ENCODE measurements at places on chromosomes 4 and X.

DNA sequence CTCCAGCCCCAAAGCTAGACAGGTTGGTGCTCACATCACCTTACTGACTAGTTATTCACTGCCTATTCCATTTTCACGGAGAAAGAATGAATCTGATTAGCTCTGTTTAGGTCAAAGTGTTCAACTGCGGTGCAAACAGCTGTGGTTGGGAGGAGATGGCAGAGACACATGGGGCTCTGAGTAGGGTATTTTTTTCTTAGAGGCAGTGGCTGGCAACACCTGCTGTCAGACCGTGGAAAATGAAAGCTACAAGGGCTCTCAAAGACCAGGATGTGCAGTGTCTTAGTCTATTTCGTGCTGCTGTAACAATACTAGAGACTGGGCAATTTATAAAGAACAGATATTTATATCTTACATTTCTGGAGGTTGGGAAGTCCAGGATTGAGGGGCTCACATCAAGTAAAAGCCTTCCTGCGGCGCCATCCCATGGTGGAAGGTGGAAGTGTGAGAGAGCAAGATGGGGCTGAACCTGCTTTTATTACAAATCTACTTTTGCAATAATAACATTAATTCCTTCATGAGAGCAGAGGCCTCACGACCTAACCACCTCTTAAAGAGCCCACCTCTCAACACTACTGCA is 10.6 kb downstream of the NYX start:
- DNase-seq, result no peak

DNA sequence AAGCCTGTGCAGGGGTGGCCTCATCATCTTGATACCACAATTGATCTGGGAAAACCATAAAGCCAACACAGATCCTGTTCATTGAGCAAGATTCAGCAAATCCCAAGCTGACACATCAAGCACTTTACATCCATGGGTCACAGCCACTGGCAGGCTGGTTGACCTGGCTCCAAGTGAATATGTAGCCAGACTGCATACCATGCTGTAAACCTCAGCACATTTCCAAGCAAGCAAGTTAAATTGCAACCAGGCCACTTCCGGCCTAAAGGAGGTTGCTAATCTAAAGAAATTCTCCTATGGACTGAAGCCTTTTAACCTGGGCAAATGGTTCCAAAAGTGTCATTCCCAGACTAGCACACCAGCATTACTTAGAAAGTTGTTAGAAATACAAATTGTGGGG is 54.4 kb upstream of the USP26 start:
- no peak for DNase-seq

GRCh38 chr4:74021601-74022000 is 16.9 kb downstream of the CXCL3 start:
- no peak for DNase-seq

DNA sequence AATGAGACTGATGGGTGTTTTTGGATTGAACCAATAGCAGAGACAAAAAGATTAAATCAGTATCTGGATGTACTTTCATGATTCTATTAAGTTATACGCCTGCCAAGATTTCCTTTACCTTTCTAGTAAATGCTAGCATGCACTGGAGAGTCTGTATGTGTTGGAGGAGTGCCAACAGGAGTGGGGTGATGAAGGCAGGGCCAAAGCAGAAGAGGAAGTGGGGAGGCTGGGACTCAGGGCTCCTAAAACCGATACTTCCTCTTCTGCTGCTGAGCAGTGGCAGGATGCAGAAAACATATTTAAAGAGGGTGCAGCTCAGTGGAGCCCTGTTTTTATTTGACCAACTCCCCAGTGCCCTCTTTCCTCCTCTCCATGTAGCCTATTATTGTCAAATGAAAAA is 5.6 kb downstream of the CYSLTR1 start:
- DNase-seq, result no peak

DNA sequence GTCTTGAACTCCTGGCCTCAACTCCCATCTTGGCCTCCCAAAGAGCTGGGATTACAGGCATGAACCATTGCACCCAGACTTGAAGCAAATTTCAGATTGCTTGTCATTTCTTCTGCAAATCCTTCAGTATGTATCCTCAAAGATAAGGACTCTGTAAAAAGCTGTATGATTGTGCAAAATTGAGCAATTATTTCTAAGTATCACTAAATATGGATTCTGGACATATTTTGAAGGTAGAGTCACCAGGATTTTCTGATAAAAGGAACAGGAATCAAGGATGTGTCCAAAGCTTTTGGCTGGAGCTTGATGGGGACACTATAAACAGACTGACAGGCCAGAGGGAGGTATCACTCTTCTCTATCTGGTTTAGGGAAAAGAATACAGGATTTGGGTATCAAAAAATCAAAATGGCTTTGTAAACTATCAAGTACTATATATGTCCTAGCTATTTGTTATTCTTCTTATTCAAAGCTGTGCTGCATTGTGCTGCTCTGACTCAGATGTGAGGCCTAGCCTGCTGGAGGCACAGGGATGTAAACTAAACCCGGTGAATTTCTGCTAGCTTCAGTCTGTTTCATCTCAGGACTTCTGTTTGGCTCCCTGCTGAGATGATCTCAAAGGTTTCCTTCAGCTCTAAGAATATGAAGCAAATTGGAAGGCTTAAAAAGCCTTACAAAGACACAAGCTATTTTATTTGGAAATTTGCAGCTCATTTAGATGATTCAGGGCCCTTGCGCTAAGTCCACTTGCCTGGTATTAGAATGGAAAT is 8.3 kb downstream of the RPS4X start:
- no peak for DNase-seq

- no peak for DNase-seq
These were observed 41.8 kb downstream of the INTS12 start for GRCh38 chr4:105666693-105667092.

- no peak for DNase-seq
These were observed 8.3 kb upstream of the ASB5 start for GRCh38 chr4:176277162-176277904.

GRCh38 chr4:154958621-154959358 is 177.7 kb downstream of the RBM46 start:
- no peak for DNase-seq

DNA sequence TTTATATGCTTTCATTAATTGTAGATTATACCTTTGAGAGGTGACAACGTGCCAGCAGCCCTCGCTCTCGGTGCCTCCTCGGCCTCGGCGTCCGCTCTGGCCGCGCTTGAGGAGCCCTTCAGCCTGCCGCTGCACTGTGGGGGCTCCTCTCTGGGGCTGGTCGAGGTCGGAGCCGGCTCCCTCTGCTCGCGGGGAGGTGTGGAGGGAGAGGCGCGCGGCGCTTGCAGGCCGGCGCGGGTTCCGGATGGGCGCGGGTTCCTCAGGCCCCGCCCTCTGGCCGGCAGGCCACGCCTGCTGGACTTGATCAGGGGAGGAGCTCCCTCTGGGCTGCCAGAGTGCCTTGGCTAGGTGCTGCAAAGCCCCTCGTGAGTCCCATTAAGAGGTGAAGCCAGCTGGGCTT is 321.1 kb upstream of the PCDH18 start:
- no peak for DNase-seq

DNA sequence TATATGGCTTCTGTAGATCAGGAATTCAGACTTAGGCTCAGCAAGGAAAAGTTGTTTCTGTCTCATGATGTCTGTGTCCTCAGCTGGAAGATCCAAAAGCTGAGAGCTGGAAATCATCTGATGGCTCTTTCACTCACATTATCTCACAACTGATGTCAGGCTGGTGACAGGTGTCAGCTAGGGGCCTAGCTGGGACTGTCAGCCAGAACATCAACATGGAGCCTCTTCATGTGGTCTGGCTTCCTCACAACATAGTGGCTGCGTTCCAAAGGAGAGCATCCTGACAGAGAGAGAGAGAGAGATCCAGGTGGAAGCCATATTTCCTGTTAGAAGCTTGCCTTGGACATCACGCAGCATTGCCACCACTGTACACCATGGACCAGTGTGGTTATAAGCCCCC is 10.6 kb upstream of the INTS6L start:
- DNase-seq, result no peak

GRCh38 chr4:27148211-27148895 is 287.7 kb downstream of the STIM2 start:
- DNase-seq, result no peak

DNA sequence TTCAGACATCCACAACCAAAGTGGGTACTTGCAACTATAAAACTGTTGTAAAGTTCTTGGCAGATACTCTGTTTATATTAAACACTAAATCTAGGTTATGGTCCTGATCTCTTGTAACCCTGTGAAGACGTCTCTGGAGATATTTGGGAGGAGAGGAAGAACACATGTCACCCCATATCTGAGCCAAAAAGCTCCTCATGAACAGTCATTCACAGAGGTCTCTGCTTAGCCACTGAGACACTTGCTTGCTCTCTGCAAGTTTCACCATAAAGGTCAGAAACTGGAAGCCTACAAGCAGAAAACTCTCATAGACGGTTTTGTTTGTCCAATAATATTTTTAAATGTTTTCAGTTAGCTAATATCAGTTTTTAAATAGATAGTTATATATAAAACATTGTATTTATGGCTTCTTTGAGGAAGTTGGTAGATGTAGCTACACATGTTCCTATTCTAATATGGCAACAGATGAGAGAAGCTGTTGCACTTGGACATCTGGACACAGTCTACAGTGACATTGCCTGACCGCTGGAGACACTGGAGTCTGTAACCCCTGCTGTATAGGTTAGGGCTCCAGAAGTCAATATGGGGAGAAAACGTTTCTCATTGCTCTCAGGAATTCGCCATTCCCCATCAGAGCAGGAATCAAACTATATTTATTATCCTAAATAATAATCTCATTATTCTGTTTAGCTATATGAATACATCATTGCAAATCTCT is 73.6 kb downstream of the C4orf46 start:
- no peak for DNase-seq

- DNase-seq, result no peak
These were observed 243.6 kb upstream of the DKK2 start for GRCh38 chr4:107279733-107280132.

- DNase-seq, result no peak
These were observed 17.0 kb upstream of the WWC2 start for GRCh38 chr4:183082053-183082452.

GRCh38 chr4:6892190-6892908 is 17.3 kb upstream of the TBC1D14 start:
- no peak for DNase-seq

DNA sequence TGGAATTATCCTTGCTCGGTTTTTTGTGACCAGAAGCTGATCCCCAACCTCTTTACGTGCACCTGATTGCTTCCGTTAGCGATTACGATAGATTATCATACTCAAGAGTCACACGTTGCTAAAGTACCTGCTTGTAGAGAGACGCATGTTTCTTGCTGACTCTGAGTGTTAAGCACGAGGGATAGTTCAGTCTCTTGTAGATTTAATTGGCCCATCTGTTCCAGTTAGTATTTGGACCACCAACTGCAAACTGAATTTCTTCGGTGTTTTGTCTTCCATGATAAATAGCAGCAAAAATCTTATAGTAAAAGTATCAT is 516 bp upstream of the COX18 start:
- DNase-seq, result no peak

DNA sequence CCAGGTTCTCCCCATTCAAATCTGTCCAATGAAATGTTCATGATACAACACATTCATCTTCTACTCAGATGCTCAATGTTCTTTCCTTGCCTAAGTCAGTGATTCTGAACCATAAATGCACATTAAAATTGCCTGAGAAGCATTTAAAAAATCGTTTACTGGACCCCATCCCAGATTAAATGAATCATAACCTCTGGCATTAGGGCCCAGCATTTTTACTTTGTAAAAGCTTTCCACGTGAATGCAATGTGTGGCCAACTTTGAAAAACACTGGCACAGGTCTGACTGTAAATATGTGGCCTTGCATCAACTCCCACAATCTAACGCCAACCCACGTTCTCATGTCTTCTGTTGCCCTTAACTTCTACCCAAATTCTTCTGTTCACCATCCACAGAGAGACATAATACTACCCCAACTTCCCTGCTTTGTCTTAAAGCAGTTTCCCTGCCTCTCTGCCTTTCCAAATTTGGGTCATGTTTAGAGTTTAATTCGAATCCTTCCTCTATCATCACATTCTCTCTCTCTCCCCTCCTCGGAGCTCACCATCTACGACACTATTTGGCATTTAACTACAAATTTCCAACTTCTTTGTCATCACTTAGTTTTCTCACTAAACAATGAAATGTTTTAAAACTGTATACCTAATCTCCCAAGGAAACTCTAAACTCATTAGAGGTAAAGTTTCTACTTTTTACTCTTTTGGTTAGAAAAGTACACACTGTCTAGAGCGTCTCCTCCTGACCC is 78.7 kb downstream of the PRKG2 start:
- no peak for DNase-seq

GRCh38 chr4:69849297-69849696 is 10.6 kb downstream of the SULT1E1 start:
- DNase-seq, result no peak

GRCh38 chr4:73505567-73505966 is 24.0 kb downstream of the AFM start:
- DNase-seq, result no peak

DNA sequence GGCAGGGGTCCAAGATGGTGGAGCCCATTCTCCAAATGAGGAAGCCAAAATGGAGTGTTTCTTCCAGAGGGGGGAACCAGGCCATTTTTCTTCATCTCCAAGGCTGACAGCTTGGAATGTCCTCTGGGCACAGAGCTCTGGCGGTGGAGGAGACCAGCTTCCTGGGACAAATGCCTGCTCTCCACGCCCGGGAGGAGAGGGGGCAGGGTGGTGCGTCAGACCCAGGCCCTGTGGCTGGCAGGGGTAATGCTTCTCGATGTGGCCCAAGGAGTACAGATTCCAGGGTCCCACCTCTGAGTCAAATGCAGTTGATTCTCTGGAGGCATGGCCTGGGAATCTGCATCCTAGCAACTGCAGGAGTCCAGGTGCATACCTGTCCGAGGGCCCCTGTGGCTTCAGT is 44.6 kb upstream of the ADRA2C start:
- no peak for DNase-seq

- no peak for DNase-seq
These were observed 37.6 kb downstream of the PF4 start for GRCh38 chr4:73944061-73944875.

GRCh38 chr4:153936121-153936520 is 147.2 kb upstream of the SFRP2 start:
- DNase-seq, result no peak

DNA sequence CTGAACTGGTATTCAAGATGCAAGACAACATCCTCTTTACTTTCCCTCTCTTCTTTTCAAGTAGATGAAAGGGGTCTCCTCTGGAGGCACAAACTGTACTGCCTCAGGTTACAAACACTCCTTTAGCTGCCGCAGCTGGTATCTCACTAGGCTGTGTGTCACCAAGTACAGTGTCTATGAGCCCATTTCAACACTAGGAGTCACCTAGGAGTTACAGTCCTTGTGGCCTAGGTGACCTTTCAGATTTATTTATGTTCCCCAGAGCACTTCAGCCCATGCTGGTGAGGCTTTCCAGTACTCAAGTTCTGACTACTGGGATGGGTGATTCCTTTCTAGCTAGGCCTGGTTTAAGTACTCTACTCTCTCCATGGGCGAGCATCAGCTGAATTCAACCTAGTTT is 32.4 kb upstream of the TMLHE start:
- no peak for DNase-seq

DNA sequence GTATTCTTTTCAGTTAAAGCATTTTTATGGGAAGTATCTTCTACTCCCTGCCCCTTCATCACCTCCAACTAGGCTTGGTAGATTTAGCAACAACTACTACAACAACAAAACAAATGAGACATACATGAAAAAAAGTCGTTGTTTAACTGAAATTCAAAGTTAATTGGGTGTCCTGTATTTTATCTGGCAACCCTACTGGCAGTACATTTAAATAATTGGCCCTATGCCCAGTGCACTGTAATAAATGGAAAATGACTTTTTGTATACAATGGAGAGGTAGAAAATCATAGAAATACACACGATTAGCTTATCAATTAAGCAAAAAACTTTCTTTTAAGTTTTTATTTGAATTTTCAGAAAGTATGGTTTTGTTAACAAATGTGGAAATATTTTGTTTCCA is 21.4 kb upstream of the CLGN start:
- no peak for DNase-seq
